Tibial nerve (tissue), 4 donors: ENCODE measurements at places on chromosomes 2 and 18.

GRCh38 chr18:21910906-21911305 lies 170.3 kb downstream of the MIB1 start:
- no peak for DNase-seq

DNA sequence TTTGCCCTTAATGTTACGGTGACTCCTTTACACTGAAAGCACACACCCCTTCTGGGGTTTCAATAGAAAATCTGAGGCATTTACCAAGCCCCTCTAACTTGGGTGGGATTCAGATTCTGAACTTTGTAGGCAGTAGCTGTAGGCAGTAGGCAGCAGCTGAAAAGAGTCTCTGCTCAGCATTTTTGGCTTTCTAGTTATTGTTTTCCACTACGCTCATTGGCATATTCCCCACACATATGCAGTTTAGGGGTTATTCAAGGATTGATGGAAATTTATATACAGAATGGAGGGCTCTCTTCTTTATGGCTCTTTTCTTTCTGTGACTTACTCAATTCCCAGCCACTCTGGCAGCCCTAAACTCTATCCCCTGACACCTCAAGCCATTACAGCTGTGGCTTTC lies 232.7 kb upstream of the REV1 start:
- DNase-seq: no peak

GRCh38 chr18:62558015-62558663 lies 35.3 kb downstream of the ZCCHC2 start:
- no peak for DNase-seq

- no peak for DNase-seq
These were observed 272.6 kb upstream of the UBE2E3 start for GRCh38 chr2:180707884-180708205.

GRCh38 chr18:3478262-3478978 lies 28.4 kb downstream of the TGIF1 start:
- no peak for DNase-seq

DNA sequence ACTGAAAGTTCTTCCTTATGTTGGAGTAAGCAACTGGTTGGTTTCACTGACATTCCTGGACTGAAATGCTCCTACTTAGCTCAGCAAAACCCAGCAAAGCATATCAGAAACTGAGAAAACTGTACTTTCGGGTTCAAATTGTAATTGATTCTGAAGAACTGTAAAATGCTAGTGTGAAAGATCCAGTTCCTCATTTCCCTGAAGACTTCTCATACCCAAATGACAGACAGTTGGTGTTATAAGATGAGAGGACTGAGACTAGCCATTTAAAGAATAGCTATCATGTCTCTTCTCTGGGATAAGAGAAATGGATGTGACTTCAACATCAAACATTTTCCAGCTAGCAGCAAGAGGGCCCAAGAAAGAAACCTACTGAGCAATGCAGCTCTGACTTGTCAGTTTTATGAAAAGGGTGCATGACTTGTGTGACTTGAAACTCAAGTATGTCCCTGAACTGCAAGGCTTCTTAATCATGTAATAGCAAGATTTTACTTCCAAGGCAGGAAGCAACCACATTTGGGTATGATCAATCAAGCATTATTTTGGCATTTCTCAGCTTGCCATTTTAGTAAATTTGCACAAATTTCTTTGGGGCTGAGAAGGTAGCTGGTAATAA lies 420.3 kb upstream of the MMADHC start:
- DNase-seq: no peak

- DNase-seq: no peak
These were observed 63.9 kb downstream of the DGKD start for GRCh38 chr2:233418052-233418760.

DNA sequence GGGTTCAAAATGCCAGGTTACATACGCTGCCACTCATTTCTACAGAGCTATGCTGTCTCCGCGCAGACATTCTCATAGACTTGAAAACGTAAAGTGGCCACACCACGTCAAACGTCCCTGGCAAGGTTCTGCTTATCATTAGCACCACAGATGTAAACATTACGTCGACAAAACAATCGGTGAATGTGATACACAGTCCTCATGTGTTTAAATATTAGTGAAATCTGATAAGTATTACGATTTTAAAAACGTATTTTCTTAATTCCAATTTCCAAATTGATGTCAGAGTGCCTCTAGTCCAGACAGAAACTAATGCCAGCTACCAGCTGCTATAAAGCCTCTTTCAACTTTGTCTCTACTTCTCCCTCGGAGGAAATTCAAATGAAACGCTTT lies 1.2 kb downstream of the STK17B start:
- peak; percentile 47 for DNase-seq

DNA sequence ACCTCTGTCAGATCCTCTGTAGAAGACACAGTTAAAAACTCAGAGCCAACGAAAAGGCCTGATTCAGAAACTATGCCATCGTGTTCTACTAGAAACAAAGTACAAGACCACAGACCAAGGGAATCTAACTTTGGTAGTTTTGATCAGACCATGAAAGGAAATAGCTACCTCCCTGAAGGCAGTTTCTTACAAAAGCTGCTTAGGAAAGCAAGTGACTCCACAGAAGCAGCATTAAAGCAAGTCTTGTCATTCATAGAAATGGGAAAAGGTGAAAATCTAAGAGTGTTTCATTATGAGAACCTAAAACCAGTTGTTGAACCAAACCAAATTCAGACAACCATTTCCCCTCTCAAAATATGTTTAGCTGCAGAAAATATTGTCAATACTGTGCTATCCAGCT lies 58.2 kb downstream of the FSIP2 start:
- no peak for DNase-seq

DNA sequence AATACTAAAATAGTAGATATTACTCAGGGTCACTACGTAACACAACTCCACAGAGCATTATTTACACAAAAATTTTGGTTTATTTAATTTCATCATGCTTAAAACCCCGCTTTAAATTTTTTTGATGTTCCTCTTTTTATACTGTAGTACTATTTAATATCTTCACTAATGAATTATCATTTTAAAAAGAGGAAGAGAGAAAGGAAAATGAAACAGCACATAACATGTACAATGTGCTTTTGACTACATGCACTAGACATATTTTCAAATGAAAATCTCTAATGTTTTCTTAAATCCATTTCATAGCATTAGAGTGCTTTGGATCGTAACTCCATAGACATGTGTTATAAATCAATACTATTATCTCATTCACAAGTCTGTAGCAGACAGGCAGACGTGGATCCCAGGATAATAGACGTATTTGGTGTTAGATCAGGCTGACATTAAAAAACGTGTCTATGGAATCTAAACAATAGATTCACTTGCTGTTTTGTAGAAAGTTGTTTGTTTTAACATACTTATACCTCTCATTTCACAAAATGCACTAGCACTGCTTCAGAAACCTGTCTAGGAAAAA lies 897.0 kb downstream of the CPS1 start:
- no peak for DNase-seq

DNA sequence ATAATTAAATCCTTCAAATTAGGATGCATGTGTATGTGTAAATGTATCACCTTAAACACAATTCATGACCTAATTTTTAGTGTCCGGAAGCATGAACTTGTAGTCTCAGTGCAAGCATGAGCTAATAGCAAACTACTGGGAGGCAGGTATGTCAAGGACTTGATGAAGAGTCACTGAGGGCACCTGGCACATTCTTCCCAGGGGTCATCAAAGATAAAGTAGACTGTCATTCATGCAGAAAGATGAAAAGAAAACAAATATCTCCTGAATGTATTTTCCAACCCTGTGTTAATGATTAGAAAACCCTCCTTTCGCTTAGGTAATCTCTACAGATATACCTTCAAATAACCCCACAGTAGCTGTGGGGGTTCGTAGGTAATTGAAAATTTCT lies 234.9 kb downstream of the SOCS6 start:
- no peak for DNase-seq

GRCh38 chr2:61969376-61969775 lies 63.9 kb downstream of the COMMD1 start:
- no peak for DNase-seq

GRCh38 chr2:83370419-83370762 lies 1088.7 kb downstream of the SUCLG1 start:
- no peak for DNase-seq

- peak; percentile 79 for DNase-seq
These were observed 147.4 kb upstream of the PGAP1 start for GRCh38 chr2:197073701-197074433.

DNA sequence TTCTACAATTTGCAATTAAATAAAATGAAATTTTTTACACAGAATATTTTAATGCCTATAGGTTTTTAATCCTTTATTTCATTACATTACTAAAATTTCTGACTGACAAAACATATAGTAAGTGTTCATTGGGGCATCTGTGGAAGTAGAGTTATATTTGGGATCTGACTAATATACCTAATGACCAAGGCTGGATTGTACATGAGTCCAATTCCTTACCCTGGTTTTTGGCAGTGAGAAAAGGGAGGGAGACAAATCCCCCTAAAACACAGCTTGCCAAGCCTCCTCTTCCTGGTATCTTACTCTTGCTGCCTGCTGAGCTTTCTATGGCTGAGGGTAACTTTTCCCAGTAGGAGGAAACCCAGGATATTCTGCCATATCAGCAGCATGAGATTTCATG lies 149.4 kb upstream of the CDH20 start:
- no peak for DNase-seq

GRCh38 chr18:5317186-5317585 lies 21.7 kb upstream of the ZBTB14 start:
- DNase-seq: no peak

DNA sequence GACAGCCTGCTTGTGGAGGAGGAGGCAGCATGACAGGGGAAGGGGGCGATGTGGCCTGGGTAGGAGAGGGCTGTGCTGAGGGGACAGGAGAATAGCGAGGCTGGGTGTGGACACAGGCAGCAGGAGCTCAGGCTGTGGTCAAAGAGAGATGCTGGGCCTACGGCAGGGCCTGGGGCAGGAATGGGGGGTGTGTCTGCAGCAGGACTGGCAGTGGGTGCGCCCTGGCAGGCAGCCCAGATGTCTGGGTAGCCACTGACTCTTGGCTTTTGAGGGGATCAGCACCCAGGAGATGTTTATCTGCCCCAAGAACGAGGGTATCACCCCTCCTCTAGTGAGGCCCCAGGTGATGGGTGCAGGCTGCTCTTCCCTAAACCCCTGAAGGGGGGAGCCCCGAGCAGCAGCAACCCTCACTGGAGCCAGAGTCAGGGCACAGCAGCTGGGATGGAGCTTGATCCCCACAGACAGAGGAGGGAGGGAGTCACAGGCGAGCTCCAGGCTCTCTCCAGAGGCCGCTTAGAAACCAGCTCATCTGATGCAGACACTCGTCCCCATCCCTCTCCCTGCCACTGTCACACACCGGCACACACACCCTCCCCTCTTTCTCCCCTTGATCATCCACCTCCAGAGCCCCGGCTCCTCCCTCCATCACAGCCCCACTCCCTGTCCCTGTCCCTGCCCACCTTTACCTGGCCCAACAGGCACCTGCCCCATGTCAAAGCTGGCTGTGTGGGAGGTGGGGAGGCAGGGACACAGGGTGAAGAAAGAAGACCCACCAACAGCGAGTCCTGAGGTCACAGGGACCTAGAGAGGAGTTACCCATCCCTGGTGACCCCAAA lies 29.8 kb upstream of the TNS1 start:
- no peak for DNase-seq

- DNase-seq: no peak
These were observed 23.2 kb downstream of the CENPO start for GRCh38 chr2:24816404-24816803.

GRCh38 chr18:54975598-54975997 lies 16.3 kb upstream of the CCDC68 start:
- no peak for DNase-seq

DNA sequence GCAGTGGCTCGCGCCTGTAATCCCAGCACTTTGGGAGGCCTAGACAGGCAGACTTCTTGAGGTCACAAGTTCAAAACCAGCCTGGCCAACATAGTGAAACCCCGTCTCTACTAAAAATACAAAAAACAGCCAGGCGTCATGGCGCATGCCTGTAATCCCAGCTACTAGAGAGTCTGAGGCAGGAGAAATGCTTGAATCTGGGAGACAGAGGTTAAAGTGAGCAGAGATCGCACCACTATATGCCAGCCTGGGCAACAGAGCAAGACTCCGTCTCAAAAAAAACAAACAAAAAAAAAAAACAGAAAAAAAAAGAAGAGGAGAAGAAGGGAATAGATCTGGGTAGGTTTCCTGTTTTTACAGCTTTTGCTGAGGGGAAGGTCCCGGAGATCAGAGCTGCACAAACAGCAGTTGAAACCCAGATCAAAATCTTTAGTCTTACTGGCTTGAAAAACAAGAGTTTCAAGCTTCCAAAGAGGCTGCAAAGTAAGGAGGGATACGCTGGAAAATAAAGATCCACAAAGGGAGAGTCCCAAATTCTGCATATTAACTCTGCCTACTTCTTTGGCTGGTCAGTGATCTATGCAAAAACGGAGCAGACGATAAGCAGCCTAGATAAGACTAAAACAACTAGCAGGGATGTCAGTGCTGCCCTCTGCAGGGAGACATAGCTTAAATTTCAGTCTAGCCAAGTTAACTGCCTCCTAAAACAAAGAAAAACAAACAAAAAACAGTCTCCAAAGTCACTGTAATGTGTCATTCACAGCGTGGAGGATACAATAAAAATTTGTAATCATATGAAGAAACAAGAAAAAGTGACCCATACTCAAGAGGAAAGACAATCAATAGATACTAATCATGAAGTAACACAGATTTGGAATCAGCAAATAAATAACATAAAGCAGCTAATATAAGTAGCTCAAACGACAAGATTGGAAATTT lies 74.1 kb downstream of the TLK1 start:
- no peak for DNase-seq

GRCh38 chr2:120445449-120446143 lies 99.7 kb downstream of the INHBB start:
- no peak for DNase-seq

DNA sequence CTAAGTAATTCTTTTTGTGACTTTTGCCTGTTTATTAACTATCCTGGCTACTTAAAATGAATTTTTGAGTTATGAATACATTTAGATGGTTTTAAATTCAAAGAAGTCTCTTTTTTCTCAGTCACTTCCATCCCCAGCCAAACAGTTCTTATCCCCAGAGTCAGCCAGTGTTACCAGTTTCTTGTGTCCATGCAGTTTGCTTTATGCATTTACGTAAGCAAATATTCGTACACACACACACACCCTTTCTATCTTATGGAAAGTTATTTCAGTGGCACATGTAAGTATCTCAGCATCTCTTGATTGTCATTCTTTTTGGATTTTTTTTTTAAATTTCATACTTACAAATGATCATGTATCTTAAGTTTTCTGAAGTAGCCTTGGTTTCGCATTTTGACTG lies 113.2 kb downstream of the NEDD4L start:
- no peak for DNase-seq

GRCh38 chr2:133452583-133452982 lies 115.7 kb downstream of the NCKAP5 start:
- no peak for DNase-seq

GRCh38 chr18:13641551-13642439 lies 84.6 kb downstream of the FAM210A start:
- no peak for DNase-seq

DNA sequence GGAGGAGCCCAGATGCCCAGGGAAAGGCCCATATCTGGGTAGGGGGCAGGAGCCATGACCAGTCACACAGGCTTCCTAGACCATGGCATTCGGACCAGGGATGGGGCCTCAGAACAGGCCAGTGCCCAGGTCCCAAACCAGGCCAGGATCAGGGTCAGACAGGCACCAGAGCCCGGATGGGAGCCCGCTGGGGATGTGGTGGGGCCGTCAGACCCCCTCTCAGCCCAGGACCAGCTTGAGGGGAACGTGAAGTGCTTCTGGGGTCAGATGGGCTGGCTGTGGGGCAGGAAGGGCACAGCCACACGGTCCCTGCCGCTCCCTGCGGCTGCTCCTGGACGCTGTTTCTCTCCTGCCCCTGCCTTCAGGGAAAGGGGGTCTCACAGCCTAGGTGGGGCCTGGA lies 39.1 kb downstream of the SNED1 start:
- DNase-seq: no peak
